ENCODE measurements at places on chromosomes 12 and 14.

DNA sequence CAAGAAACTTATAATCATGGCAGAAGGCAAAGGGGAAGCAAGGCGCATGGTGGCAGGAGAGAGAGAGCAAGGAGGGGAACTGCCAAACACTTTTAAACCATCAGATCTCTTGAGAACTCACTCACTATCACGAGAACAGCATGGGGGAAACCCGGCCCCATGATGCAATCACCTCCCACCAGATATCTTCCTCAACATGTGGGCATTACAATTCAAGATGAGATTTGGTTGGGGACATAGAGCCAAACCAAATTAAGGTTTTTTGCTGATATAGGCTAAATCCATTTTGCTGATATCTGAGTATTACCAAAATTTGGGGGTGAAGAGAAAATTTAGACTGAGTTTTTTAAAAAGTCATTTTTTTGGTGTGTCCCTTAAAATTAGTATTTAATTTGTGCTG, 54.9 kb upstream of the TMX1 start:
- DNase-seq, result no peak

- no peak for DNase-seq
Observed at GRCh38 chr12:124385219-124385969, 90.5 kb downstream of the RFLNA start.

DNA sequence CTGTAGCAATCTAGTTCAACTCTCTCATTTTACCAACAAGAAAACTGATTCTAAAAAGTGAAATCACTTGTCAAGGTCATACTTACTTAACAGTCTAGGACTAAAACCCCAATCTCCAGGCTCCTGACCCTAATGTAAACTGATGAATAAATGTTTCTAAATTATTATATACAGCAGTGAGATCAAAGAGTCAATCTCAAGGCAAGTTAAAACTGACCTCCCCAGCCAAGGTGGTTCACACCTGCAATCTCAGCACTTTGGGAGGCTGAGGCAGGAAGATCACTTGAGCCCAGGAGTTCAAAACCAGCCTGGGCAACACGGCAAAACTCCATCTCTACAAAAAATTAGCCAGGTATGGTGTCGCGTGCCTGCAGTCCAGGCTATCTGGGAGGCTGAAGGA, 15.3 kb downstream of the CLIP1 start:
- DNase-seq, result no peak

DNA sequence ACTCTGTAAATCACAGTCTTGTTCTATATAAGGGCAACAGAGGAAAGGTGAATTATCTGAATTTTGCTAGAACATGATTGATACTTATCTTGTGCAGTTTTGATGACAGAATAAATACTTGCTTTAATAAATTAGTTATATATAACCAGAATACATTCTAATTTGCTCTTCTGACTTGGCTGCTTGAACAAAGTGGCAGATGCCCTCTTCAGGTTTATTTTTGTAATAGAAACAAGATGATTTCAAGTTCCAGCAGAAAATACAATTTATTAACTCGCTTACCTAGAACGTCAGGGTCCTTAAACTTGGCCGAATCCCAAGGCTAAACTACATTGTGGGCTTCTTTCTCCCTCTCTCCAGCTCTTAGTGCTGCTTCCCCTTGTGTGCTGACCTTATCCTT, 57.6 kb upstream of the SSTR1 start:
- no peak for DNase-seq

DNA sequence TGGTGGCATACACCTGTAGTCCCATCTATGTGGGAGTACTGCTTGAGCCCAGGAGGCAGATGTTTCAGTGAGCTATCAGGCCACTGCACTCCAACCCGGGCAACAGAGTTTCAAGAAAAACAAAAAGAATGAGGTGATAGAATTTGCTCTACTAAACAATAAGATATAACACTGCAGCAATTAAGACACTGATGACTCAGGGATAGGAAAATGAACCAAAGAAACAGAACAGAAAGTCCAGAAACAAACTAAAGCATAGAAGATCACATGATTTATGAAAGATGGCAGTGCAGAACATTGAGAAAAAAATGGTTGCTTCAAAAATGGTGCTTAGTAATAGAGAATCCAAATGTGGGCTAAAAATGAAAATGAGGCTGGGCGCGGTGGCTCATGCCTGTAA, 65.2 kb upstream of the AP4S1 start:
- no peak for DNase-seq

- DNase-seq, result no peak
Observed at GRCh38 chr12:9667403-9668160, 1.9 kb upstream of the CLEC2D start.

GRCh38 chr12:31119192-31119802, 45.6 kb downstream of the DDX11 start:
- peak; percentile 20 for DNase-seq

DNA sequence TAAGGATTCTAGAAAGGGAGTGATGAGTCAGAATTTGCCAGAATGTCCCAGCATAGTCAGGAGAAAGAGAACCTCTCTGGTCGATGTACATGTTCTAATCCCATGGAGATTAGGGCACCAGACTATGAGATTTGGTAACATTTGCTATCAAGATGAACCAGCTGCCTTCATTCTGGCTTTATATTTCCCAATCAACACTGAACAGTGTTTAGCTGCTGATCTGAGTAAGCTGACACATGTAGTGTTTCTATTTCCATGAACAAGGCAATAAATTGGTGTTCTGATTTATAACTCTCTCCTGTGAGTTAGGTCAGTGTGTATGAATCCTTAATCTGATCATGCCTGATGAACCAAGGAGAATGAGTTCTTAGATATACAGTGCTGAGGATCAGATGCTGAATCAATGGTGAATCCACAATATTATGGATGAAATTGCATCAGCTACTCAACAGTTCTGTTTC, 158.0 kb upstream of the AMIGO2 start:
- no peak for DNase-seq

- DNase-seq, result no peak
Observed at GRCh38 chr14:60964904-60965303, 16.0 kb downstream of the TRMT5 start.

DNA sequence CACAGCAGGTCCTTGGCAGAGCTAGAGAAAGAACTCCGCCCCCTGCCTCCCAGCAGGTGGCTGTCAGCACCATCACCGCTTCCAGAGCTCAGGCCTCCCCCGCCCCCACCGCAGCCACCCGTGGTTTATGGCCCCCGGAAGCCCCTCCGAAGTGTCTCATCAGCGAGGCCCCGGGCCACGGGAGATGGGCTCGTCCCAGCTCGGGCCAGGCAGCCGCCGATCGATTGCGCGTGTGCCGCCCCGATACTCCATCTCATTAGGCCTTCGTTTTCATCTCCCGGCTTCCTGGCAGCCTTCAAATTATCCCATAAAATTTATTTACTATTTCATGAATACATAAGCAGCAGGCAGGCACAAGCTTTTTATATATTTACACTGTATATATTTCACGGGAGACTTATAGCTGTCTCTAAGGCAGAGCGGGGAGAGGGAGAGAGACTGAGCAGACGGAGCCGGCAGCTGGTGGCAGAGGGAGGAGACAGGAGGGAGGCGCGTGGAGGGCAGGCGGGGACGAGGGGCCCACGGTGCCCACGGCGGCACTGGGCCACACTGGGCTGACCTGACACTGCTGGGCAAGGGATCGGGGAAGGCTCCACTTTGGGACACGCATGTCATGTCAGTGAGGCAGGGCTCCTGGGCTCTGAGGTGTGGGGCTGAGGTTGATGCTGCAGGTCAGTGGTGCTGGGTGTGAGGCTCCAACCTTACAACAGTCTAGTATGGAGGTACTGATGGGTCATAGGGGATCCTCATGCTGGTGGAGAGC, 241.2 kb downstream of the RBM19 start:
- no peak for DNase-seq

DNA sequence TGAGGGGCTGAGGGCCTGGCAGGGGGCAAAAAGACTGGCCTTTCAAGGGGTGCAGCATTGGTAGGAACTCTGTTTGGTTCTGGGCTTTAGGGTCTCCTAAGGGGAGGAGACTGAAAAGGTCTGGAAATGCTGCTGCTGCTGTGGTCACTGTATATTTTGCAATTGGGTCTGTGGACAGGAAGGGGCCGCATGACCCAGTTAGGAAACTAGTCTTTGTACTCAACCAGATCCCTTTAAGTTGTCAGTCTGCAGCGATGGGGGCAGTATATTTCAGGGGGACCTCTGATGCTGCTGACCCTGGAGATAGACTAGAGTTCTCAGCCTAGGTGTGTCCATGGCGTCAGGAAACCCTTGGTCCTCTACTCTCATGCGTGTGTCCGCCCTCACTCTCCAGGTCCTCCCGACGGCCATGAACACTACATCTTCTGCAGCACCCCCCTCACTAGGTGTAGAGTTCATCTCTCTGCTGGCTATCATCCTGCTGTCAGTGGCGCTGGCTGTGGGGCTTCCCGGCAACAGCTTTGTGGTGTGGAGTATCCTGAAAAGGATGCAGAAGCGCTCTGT, 4.0 kb downstream of the LTB4R start:
- no peak for DNase-seq

- DNase-seq, result no peak
Observed at GRCh38 chr12:117044790-117045159, 54.4 kb downstream of the TESC start.

- DNase-seq, result no peak
Observed at GRCh38 chr14:78414172-78414571, 244.0 kb downstream of the NRXN3 start.

DNA sequence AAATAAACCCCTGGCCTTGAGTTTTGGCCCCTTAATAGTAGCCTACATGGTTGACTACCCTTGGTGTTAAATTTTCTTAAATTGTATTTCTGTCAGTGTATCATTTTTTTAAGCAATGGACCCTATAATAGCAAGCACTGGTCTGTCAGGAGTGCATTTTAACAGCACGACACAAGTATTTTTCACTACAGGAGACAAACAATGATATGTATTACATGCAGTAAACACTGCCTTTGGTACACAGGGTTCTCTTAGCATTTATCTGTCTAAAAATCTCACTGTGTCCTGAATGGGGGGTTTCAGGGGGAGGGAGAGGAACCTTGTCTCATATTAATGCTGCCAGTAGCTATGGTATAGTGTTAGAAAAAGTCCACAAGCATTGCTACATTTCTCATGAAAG, 18.4 kb downstream of the LMO3 start:
- DNase-seq, result no peak

DNA sequence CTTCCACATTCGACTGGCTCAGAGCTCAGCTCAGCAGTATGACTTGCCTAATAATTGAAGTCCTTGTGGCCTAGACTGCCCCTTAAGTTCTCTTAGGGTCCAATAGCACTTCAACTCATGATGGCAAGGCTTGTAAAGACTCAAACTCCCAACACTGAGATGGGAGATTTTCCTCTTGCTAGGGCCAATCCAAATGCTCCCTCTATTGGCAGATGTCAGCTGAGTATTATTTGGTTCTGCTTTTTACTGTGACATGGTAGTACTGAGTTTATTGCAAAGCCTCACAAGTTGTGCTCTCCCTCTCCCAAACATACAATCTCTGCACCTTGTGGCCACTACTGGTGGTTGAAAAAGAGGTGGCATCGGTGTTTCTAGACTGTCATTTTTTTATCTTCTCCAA, 164.2 kb downstream of the ALG10 start:
- no peak for DNase-seq

DNA sequence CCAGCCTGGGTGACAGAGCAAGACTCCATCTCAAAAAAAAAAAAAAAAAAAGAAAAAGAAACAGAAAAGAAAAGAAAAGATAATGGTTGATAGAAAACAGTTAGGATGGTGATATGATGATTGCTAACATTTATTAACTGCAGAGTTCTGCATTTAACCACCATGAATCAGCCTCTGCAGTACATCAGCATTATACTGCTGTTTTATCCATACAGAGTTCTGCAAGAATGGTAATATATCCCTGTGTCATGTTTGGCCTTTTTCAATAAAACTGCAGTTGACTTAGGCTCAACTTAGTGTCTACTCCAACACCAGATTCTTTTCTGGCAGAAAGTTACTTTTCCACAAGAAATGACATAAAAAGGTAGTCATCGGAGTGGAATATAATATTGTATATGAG, 62.6 kb downstream of the DUSP6 start:
- no peak for DNase-seq

DNA sequence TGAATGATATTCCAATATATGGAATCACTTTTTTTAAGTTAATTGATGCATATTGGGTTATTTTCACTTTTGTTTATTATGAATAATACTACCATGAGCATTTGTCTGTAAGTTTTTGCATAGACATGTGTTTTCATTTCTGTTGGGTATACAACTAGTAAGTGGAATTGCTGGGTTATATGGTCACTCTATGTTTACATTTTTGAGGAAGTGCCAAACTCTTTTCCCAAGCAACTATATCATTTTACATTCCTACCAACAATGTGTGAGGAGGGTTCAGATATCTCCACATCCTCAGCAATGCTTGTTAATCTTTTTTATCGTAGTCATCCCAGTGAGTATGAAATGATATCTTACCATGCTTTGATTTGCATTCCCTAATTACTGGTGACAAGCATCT, 64.0 kb downstream of the MON2 start:
- DNase-seq, result no peak

DNA sequence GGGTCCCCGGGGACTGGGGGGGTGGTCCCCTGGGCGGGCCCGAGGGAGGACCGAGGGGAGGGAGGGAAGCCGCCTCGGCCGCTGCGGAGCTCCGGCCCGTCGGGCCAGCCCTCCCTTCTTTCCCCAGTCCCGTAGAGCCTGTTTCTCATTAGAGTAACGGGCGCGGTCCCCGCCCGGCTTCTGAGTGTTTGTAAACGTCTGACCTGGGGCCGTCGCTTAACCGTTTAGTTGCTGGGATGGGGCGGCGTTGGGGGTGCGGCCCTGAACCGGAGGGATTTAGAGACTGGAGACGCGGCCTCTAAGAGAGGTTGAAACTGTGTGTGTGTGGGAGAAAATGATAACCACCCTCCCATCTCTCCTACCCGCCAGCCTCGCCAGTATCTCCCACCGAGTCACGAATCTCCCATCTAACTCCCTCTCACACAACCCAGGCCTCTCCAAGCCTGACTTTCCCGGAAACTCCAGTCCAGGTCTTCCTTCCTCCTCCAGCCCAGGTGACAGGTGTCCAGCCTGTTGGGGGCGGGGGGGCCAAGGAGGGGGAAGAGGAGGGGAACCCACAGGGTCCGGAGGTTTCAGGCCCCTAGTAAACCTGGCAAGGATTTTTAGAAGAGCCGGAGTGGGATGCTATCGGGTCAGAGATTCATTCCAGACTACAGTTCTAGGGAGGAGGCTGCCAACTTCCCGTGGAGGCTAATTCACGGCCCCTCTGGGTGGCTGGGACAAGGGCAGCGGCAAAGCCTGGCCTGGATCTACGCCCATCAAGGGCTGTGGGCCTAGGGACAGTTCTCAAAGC, 1.1 kb upstream of the NFATC4 start:
- DNase-seq, result peak; percentile 35

DNA sequence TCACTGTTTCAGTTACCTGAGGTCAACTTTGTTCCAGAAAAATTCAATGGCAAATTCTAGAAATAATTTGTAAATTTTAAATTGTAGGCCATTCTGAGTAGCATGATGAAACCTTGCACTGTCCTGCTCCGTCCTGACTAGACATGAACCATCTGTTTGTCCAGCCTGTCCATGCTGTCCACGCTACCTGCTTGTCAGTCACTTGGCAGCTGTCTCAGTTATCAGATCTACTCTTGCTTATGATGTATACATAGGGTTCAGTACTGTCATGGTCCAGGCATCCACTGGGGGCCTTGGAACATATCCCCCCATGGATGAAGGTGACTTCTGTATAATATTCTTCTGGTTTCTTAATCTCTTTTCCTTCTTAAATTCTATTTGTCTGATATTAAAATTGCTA, 14.1 kb upstream of the EVL start:
- no peak for DNase-seq

GRCh38 chr12:27781680-27782079, 1.6 kb upstream of the MANSC4 start:
- DNase-seq, result no peak

GRCh38 chr12:77686760-77687159, 143.9 kb upstream of the NAV3 start:
- no peak for DNase-seq

- DNase-seq, result no peak
Observed at GRCh38 chr12:94604366-94604698, 46.0 kb downstream of the TMCC3 start.

All from CD4-positive, alpha-beta T cell treated with Interleukin-17A for 4 hours (primary cell).